Stimulated activated CD4-positive, alpha-beta T cell treated with anti-CD3 and anti-CD28 coated beads, Interleukin-4, amount 100 ng/mL, for 48 hours (primary cell): ENCODE measurements at places on chromosomes 7 and 10.

- no peak for DNase-seq
These were observed 26.7 kb downstream of the ERCC6 start for GRCh38 chr10:49512121-49512809.

- DNase-seq, result no peak
These were observed 8.8 kb upstream of the AFAP1L2 start for GRCh38 chr10:114412907-114413797.

DNA sequence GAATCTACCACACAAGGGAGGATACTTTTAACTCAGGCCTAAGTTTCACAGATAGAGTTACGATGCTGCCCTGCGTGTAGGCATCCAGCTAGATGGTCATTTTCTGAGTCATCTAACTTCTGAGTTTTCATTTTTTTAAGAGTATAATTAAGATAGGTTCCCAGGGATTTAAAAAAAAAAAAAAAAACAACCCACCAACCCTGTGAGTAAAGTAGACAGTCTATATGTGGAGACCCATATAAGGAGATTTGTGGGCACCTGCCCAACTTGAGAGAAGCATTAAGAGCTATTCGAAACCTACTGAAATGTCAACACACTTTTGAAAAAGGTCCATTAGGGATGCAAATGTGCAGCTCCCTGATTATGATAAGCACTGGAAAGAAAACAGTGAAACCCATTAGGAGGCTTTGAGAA lies 257.3 kb downstream of the TRIL start:
- no peak for DNase-seq

DNA sequence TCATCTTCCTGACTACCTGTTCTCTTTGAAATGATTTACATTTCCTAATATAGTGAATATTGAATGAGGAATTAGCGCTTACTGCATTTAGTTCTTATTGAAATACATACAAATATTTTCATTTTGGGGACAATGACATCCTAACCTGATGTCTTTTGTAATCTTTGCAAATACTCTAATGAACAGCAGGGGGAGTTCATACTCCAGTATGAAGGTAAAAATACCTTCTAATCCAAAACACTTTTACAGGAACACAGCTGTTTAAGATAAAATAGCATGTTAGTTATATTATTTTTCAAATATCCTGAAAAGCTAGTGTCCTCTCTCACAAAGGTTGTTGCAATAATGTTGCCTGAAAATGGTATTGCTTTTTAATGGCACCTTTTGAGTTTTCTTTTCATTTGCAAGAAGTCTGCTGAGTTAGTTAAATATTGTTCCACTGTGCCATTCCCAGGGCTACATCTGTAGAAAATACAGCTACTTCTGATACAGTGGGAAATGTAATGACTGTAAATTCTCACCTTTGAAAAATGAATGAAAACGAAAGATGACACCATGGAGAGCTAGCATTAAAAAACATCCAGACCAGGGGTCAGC lies 400.0 kb downstream of the PHF14 start:
- no peak for DNase-seq

DNA sequence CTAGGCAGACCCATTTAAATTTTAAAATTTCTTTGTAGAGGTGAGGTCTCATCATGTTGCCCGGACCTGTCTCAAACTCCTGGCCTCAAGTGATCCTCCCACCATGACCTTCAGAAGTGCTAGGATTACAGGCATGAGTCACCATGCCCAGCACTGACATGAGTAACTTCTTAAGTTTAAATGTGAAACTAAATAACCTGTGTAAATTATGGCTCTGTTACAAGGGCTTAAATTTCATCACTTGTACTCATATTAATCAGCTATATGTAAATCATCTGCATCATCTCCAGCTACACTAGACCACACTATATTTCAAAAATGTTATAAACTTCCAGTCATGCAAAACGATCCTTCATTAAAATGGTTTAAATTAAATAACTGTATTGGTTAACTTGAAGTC lies 56.1 kb downstream of the ATAD1 start:
- DNase-seq, result peak; percentile 19

GRCh38 chr10:95253007-95253406 lies 37.8 kb downstream of the PDLIM1 start:
- DNase-seq, result no peak

DNA sequence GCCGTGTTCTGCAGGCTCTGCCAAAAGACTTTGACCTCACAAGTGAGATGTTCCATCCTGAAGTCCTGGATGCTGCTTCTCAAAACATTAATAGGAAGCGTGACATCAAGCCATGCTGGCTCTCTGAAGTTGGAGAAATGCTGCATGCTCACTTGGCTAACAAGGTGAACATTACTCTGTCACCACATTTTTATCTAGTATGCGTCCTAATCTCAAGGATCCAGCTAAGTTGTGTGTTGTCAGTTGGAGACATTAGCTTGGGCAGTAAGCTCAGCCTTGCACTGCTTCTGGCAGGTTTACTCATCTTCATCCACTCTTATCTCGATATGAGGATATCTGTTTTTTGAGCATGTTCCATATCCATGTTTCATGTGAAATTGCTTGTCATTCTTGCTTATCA lies 165.2 kb downstream of the SDK1 start:
- no peak for DNase-seq

DNA sequence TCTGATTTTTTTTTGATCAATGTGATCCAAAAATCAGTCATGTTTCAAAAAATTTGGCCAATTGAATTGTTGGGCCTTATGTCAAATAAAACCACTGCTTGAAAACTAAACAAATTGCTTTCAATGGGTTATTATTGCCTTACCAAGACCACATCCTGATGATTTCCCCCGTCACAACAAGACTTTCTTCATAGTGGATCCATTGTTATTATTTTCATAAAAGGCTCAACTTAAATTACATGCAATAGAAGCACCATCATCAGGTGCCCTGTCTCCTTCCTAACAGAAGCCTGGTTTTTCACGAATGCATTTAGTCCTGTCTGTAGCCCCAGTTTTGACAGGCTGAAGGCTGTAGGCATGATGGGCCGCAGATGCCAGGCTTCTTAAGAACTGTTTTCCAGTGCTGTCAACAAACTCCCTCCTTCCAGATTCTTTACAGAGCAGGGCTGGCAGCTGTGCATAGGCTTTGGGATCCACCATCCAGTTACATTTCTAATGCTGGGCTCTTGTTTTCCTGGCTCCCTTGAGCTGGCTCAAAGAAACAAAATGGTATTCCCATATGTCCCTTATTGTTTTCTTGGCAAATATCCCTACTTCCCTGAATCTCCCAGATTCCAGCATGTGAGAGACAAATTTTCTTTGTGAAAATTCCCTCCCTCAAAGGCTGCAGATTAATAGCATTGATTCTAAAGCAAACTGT lies 302.0 kb downstream of the TWIST1 start:
- no peak for DNase-seq

GRCh38 chr10:104035194-104036068 lies 50.2 kb downstream of the COL17A1 start:
- DNase-seq, result no peak
